ENCODE measurements at places on chromosomes 3 and 15. TPM values are rescaled to one million over a fixed set of nuclear protein-coding genes. Genes with fewer than 3 reads are reported as not detected.

DNA sequence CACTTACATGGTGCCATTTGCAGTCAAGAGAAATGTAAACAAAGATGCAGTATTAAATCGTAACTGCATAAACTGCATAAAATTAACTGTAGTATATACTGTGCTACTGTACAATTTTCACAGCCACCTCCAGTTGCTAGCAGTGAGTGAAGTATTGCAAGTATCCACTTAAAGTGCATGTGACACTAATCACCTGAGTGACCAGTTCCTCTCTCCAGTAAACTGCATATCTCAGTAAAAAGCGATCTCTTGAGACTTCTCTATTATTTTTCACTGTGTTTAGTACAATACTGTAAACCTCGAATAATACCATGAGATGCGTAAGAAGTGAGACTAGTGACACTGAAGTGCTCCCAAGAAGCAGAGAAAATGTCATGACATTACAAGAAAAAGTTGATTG lies 111.7 kb upstream of the PLXND1 start:
- no peak for DNase-seq

GRCh38 chr15:99224372-99225214 lies 24.8 kb downstream of the TTC23 start:
- no peak for DNase-seq

GRCh38 chr15:75891895-75892294 lies 11.8 kb upstream of the FBXO22 start:
- DNase-seq = no peak

DNA sequence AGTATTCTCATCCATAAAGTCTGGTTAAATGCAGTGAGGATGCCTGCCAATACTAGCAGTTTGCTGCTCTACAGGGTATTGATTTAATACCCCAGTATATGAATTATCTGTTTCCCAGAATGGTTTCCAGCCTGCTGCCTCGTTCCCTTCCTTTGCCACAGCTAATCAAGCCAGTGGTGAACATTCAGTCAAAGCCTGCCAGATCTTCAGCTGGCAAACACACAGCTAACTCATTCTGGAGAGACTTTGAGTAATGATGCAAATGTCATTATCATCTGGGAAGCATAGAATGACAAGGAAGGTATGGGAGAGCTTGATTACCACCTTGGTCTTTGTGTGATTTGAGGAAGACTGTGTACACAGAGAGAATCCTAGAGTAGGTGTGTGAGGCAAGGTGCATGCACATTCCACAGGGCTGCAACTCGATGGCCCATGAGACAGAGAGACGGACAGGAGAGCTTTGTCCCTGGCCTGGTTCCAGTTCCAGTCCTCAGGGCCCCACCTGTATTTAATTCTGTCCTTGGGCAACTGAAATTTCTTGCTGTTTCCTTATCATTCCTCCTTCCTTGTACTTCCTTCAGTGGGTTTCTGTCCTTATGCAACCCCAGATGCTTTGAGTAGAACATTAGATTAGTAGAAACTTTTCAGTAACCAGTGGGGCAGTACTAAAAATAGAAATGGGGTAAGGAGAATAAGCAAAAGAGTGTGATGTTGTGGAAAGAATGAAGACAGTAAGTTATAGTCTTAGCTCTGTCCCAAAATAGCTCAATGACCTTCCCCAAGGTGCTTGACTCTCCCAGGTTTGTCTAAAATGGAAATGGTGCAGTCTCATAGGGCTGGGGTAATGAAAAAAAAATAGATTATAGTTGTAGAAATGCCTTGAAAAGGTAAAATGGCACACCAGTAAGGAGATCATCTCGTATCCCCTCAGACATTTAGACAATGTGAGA lies 72.5 kb downstream of the MITF start:
- no peak for DNase-seq

Gene PAK6
- total RNA-seq = 3.7 TPM

Gene CCDC39
- 0.54 TPM for total RNA-seq

Gene FGD5
- total RNA-seq = 4.7 TPM

Gene BLM
- total RNA-seq = 5.6 TPM
